ENCODE measurements at places on chromosomes 6 and 20.
A peak's percentile ranks its signal among the peaks of the same experiment; 100 is the strongest.

- DNase-seq = no peak
Measured at GRCh38 chr20:11229772-11230171, 556.0 kb upstream of the JAG1 start.

DNA sequence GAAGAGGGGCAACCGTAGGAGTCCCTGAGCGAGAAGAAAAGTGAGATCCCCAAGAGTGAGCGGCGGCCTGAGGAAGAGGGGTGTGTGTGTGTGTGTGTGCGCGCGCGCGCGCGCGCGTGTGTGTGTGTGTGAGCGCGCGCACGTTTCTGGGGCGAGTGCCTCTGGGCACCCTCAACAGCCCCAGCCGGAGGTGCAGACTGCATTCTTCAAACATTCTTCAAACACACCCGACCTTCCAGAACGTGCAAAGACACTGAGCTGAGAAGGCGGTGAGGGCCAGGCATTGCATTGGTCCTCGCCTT lies 76.2 kb upstream of the FOXP4 start:
- DNase-seq = no peak

DNA sequence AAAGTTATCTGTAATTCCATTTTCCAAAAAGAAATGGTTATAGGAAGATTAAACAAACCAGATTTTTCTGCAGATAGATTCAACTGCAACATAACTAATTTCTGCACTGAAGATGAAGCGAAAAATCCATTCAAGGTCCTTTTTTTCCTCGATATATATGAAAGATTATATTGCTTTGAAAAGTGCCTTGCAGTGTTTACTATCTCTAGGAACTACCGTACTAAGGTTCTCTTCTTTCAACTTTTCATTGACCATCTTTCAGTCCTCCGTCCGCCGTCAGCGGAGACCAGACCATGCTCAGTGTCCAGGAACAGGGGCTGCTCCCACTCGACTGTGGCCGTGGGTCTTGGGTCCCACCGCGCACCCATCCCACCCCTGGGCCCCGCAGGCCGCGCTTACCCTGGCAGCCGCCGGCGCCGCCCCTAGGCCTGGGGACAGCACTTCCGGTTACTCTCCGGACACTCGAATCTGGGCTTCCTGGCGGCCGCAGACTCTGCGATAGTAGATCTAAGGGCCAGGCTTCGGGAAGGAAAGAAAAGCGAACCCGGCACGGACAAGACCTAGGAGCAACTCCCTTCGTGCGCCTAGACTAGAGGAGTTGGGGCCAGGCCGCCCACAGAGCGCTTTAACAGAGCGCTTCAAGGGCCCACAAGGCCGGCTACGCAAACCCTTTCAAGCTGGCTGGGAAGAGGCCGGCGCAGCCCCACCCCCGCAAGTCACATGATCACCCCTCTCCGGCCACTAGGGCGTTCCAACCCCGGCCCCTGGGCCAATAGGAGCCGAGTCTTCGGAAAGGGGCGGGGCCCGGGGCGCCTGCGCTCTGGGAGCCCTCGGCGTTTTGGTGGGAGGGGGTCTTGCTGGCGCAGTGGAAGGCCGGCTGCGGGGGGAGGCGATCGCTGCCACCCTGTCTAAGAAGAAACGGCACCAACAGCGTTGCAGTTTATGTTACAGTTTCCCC lies at the start of gene ZNF322:
Gene ZNF322, minus strand, starts transcription at position 705 of the 958 bp plus-strand sequence. CDS start 21,193 bp downstream, outside the sequence.
- DNase-seq = peak; percentile 61

DNA sequence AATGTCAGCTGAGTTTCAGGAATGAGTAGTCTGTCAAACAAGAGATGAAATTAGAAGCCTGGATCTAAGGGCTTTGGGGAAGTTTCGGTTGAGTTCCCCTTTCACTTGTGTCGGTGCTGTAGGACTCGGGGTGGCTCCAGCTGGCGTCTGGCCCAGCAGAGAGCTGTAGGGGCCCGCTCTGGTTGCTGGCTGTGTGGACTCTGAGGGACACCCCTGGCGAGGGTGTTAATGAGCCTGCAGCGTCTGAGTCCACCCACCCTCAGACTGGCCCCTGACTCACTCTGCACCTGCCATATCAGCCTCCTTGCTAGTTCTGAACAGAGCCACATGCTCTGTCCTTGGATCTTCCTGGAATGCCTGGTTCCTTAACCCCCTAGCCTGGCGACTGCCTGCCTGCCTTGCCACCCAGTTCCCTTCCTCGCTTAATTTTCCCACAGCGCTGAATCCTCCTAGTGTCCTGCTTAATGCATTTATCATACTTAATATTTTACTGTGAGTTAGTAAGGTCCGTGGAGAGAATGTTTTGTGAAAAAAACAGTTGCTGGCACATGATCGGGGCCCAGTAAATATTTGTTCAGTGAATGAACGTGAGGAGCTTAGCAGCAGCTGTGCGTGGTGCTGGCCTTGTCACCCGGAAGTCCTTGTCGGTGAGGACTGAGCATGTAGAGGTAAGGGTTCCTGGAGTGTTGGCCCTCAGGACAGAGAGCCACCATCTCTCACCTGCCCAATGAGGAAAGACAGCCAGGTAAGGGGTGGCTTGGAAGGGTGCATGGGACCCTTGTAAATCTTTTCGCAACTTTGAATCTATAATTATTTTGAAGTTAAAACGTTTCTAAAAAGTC lies 1.6 kb downstream of the DNAJC5 start:
- no peak for DNase-seq

- no peak for DNase-seq
Measured at GRCh38 chr6:167993831-167994230, 3.6 kb upstream of the KIF25 start.

DNA sequence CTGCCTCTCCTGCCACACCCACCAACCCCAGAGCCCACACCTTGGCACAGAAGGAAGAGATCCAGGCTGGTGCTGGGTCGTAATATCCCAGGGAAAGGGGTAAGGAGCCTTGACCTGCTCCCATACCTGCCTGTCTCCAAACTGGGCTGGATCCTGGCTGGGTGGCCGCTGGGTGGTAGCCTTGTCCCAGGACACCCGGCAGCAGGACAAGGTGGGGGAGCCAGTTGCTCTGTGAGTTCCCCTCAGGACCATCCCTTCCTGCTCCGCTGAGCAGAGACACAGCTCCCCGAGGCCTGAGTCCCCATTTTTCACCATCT lies 58.8 kb downstream of the UBE2V1 start:
- DNase-seq = no peak

DNA sequence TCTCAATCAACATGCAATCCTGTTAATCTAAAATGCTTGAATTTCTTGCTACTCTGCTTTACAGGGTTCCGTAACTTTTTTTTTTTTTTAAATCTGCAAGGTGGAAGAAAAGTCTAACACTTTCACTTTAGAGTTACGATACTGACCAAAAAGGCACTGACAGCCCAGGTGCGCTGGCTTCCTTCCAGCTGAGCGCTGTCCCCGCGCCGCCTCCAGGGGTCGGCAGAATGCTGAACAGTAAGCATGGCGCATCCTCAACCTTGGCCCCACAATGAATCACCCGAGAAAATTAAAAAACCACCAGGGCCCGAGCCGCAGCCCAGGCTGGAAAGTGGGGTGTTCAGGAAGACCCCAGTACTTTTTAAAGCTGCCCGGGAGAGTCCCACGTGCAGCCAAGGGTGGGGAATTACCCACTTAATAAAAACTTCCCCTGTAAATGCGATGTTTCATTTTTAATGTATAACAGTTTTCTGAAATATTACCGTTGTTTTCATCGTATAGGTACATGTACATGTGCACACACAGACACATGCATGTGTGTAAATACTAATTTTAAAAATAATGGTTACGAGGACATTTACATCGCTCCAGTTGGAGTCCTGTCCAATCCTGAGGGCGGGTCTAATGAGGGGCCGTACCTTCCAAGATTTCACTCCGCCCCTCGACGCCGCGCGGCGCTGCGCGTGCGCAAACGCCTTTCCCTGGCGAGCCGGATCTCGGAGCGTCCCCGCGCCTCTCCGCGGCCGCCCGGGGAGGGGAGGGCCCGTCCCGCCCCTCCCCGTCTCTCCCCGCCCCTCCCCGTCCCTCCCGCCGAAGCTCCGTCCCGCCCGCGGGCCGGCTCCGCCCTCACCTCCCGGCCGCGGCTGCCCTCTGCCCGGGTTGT lies at the start of gene GINM1:
Gene GINM1, plus strand, starts transcription at position 849 of the 883 bp plus-strand sequence. CDS start 40 bp downstream, outside the sequence.
- peak; percentile 90 for DNase-seq

GRCh38 chr20:57270204-57270984 lies 4.0 kb upstream of the BMP7 start:
- no peak for DNase-seq

GRCh38 chr6:22682979-22683378 lies 113.6 kb downstream of the HDGFL1 start:
- no peak for DNase-seq

- DNase-seq = no peak
Measured at GRCh38 chr6:33324125-33324524, 6.6 kb upstream of the ZBTB22 start.

- no peak for DNase-seq
Measured at GRCh38 chr6:102215425-102215824, 821.9 kb downstream of the GRIK2 start.

DNA sequence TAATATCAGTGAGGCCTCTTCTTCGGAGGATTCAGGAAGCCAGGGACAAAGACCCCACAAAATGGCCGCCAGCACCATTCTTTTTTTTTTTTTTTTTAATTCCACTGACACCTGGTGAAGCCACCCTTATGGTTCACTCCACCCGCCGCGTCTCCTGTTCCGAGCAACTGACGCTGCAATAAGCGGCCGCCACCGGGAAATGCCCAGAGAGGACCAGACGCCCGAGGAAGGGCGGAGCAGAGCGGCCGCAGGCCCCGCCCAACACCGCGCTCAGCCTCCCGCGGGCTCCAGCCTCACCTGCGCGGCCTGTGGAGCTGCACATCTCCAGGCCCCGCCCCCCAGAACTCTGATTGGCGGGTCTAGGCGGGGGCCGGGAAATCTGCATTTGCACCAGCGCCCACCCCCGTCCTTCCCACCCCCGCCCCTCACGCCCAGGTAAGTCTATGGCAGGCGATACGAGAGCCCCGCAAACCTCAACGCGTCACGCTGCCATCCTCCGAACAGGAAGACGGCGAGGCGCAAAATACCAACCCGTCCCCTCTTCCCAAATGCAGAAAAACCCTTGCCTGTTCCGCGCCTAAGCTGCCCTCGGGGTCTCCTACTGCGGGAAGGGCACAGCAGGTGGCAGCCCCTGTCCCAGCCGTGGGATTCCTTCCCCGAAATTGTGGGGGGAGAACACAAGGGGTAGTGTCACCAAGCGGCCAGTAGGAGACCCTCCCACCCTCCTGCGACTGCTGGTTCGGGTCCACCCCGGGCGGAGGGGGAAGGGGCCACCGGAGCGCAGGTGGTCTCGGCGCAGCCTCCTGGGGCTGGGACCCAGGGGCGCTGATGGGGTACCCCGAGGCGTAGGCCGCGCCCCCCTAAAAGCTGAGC lies 960 bp downstream of the ATP9A start:
- DNase-seq = no peak

DNA sequence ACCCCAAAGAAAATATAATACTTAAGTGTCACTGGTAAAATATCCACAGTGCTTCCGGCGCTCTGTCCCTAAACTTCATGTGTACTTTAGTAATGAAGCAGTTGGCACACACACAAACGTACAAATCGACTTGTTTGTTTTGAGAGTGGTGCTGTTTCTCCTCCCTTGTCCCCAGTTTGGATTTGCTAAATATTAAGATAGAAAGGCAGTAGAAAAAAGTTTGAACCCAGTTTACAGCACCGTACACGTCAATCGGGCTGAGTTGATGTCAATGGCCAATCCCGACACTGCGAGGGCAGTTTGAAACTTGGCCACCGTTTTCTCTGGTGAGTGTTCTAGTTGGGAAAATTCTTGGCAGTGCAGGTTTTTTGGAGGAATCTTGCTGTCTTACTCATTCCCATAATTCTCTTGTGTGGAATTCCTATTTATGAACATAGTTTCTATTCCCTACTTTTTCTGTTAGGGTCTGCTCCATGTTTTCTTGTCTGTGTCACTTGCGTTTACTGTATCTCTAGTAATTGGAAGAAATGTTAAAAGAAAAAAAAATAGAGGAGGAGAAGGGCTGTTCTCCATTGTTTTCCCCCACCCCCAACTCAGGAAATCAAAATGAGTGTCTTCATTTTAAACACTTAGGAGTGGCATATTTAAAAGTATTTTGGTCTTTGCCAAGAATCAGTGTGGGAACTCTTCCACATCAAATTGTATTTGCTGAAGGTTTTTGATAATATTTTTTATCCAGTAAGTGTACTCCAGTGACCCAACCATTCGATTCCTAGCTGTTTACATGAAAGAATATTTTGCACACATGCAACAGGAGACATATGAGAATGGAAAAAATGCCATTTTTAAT lies 72.3 kb downstream of the OR2B2 start:
- DNase-seq = no peak

DNA sequence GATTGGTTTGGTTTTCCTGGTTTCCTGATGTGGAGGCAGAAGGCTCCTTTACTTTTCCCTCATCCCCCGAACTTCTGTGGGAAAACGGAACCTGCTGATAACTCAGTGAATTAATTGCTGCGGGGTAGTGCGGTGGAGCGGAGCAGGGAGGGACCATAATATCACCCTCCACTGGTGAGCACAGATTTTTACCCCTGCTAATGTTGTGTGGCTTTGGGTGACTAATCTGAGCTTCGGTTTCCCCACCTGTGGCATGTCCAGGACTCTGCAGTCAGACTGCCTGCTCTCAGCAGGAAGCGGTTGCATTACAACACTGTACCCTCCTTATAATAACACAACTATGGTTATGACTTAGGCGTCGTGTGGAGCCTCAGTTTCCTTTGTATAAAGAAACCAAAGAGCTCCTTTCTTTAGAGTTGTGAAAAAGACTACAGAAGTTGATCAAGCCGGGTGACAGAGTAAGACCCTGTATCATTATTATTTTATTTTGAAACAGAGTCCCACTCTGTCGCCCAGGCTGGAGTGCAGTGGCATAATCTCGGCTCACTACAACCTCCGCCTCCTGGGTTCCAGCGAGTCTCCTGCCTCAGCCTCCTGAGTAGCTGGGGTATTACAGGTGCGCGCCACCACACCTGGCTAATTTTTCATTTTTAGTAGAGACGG lies 2.2 kb upstream of the ID1 start:
- no peak for DNase-seq

GRCh38 chr6:145405006-145405551 lies 330.2 kb downstream of the EPM2A start:
- no peak for DNase-seq

DNA sequence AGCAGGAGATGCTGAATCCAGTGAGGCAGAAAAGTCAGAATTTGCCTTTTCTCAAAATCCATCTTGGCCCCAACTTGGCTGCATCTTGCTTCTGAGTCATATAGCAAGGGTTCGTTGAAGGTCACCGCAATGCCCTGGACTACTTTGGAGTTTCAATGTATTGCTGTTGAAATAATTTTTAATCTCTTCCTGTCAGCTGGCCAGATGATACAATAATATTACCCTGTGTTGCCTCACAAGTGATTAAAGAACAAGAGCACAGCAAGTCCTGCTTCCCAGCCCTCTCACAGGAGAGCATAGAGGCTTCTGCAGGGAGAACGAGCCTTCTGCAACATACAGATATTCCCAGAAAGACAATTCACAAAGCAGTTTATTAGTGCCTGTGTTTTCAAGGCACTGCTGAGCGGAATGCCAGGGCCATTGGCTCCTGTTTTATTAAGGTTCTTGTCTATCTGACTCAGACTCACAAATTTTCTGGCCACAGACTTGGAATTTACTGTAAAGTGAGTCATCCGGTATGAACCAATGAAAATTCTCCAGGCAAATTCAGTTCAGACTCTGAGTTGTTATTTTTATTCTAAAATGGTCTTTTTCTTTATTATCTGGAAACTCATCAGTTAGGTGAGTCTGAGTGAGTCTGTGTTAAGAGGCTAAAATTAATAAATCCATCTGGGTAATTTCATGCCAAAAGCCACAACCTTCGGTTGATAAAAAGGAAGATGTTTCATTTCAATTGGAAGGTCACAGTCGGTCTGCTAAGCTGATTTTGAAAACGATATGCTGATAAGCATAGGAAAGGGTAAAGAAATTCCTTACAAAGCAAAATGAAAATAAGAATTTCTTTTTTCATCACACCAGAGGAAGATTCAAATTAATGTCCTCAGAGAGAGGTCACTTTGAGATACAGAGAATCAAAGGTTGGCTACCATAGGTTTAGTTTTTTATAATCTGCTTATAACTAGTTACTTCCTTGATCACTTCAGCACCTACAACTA lies 289.4 kb upstream of the STXBP5 start:
- DNase-seq = no peak

All from activated naive CD4-positive, alpha-beta T cell (primary cell).